IPS DF 6.9 (cell line): ENCODE measurements at places on chromosomes 16 and 17.

GRCh38 chr17:44159519-44160210, 10.8 kb upstream of the ASB16 start:
- no peak for DNase-seq

GRCh38 chr17:45867702-45868101, 23.0 kb downstream of the SPPL2C start:
- DNase-seq = no peak

- no peak for DNase-seq
Observed at GRCh38 chr17:39818358-39819000, 45.6 kb downstream of the IKZF3 start.

DNA sequence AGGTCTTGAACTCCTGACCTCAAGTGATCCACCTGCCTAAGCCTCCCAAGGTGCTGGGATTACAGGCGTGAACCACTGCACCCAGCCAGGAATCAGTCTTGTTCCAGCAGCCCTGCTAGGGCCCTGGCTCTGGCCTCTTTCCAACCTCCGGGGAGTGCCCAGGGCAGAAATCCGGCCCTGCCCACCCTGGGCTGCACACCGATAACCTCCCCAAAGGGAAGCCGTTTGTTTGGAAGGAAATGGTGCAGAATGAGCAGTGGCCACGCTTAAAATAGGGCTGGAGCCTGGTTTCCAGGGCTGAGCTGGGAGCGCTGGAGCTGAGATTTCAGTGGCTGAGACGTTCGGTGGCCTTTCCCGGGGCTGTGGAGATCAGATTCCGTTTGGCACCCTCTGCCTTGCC, 17.8 kb upstream of the EMP2 start:
- DNase-seq = no peak

DNA sequence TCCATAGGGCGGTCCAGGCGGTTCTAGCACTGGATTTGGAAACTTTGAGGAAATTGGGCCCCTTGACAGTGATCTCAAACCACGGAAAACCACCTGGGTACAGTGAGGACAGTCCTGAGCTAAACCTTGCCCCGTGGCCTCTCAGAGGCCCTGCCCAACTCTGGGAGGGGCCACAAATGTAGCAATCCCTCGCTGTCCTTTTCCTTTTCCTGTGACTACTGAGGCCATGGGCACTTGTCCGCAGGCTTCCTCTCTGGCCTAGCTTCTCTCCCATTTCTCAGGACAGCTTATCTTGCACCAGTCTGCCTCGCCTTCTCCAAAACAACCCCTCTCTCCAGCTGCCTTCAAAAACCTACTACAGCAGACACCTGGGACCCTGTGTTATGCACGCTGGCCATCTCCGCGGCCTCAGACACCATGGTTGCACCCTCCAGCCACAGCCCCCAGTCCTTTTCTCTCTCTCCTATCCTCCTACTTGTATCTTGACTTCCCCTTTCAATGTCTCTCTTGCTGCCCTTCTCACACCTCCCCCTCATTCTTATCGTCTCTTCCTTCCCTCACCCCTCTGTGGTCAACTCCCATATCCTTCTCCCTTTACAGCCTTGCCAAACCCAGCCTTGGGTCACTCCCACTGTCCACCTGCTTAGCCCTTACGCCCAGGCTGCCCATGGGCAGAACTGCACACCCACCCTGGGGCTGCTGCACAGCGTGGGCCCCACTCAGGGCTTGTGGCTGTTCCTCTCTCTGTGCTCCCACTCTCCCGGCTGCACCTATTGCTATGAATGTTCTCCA, 7.6 kb downstream of the SCPEP1 start:
- no peak for DNase-seq

- DNase-seq = no peak
Observed at GRCh38 chr16:2092866-2093265, 42.8 kb downstream of the PKD1 start.

DNA sequence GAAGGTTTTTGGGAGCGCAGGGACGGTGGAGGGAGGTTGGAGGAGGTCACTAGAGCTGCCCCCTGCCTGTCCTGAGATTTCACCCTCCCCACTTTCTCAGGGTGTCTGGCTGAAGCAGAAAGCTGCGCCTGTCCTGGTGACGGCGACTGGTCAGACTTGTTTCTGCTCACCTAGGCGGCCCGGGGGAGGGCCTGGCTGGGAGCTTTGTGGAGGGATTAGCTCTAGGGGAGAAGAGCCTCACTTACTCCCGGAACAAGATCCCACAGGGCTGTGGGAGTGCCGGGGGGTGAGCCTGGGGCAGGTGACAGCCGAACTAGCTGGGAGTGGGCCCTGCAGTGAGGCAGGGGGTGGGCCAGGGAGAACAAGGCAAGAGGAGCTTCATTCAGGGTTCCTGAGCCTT, 11.5 kb downstream of the NHERF1 start:
- DNase-seq = no peak

DNA sequence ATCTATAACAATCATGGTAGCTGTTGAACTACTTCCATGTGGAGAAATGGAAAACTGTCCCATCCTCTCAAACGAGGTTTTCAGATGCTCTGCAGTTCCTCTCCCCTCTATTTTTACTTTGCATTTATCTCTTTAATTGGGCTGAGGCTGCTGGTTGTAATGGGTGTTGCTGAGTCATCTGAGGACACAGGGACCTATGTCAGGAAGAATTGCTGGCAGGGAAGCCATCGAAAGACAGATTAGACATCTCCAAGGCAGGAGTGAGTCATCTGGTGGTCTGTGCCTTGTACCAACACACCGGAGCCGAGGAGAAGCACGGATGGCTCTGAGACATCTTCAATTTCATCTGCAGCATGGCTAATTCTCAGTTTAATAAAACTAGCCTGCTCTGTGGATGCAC, 394.5 kb downstream of the GRIN2A start:
- no peak for DNase-seq

DNA sequence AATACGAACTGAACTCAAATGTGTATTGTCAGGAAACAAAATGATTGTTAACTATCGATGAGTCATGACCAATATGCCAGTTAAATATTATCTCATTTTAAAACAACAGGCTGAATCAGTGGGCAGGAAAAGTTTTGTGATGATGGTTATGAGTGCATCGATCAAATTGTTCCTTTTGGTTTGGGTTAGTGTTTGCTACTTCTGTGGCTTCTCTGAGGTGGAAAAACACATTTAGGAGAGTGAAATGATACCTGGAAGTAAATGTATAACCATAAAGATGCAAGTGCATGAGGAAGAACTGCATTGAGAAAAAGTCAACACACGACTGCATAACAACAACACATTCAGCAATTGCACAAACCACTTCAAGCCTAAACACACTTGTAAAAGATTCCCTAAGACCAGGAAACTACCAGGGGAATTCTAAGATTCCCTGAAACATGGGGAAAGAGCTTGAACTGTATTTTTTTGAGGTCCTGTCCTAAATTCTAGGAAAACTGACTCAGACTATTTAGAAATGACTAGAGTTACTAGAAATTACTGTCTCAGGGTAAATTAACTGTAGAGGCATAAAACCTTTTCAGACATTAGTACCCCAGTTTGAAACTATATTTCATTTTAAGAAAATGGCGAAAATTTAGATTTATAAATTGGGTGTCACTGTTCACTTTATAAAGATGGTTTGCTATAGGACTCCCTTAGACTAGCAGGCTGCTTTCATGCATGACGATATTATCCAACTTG, 44.8 kb downstream of the CDYL2 start:
- DNase-seq = no peak

DNA sequence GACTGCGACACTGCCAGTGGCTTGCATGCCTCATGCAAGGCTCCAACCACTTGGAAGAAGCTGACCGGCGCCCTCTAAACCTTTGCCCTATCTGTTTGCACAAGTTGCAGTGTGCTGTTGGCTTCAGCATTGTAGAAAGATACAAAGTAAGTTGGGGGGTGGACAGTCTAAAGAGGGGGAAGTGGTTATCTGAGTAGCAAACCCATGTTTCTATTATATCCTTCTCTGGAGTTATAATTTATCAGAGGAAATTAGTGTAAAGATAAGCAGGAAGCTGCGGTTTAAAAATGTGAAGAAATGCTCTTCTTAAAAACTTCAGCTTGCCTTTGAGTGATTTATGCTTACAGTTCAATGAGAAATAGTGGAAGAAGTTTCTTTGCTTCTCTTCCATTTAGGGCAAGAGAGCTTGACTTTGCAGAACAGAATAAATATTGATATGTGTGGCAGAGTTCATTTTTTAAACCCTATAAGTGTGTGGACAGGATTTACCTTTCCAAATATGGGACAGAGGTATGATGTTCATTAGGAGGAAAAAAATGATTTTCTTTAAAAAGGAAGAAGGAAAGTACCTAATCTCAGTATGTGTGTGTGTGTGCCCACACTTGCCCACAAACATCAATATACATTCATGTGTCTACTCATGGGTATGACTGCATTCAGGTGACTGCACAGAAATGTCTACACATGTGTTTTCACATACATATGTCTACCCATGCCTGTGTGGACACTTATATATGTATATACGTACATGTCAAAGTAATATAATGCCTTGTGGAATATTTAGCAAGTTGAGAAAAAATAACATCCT, 8.1 kb downstream of the AMZ2 start:
- DNase-seq = no peak

DNA sequence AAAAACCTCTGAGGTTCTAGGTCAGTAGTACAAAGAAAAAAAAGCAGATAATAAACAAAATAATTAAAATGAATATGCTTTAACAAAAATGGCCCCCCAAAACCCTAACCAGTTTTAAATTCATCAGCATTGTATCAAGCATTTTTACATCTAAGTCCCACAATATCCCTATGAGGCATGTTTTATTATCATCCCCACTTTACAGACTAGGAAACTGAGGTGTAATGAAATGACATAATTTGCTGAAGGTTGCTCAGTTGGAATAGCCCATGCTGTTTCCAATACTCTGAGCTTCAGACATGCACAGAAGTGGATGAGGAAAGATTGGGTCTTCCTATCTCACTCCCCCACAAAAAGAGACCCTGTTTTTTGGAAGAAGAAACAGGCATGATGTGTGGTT, 88.3 kb downstream of the SNX11 start:
- DNase-seq = no peak

- no peak for DNase-seq
Observed at GRCh38 chr16:82439678-82440293, 187.0 kb upstream of the CDH13 start.

DNA sequence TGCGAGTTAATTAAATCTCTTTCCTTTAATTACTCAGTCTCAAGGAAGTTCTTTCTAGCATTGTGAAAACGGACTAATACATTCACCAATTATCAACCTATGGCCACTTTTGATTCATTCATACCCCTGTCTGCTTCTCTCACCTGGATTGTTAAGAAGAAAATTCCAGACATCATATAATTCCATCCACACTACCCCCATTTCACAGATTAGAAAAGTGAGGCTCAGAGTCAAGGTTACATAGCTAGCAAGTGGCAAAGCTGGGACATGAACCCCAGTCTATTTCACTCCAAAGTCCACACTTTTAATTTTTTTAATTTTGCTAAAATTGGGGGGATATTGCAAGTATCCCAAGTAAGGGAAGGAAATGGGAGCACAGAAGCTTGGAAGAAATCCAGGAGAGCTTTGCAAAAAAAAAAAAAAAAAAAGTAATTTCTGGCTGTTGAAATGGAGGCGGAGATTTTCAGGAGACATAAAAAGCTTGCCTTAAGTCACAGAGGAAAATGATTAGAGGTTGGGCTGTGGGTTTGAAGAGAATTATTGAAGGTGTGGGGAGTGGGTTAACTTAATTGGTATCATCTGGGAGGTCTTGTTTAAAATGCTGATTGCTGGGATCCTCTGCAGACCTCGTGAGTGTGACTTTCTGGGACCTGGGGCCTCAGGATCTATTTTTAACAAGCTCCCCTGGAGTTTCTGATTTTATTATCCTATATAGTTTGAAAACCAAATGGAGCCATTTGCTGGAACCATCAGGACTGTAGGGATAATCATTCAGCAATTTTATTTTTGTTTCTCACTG, 42.3 kb upstream of the ZKSCAN2 start:
- no peak for DNase-seq

DNA sequence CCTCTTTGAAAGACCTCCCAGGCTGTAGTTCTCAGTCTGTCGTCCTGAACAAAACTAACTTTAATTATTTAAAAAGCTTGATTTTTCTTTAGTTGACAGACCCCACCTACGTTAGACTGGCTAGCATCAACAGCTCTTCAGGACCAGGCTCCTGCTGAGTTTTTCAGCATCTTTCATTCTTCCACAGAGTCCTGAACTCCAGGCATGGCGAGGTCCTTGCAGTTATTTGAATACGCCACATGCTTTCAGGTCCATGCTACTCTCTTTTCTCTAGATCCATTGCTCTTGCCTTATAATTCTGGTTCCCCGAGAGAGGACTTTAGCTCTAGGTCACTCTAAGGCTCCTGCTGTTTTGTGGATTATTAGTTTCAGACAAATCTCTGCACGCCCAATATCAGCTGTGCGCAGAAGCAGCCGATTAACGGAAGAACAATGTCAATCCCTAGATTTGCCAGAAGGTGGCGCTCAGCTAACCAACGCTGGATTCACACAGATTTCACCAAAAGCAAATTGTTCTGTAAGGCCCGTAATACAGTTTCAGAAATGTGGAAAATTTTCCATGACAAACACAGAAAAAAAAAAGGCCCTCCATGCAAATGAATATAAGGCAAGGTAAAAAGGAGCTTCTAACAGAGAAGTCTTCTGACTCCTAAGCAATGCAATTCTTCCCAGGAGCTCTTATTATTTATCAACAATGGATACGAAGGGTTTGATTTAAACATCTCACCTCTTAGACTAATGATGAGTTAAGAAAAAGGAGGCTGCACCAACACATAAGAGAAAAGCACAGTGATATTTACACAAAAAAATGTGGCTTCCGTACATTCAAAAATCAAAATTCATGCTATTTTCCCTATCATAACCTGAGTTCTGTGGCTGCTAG, 33.5 kb upstream of the BCO1 start:
- DNase-seq = peak; percentile 35

DNA sequence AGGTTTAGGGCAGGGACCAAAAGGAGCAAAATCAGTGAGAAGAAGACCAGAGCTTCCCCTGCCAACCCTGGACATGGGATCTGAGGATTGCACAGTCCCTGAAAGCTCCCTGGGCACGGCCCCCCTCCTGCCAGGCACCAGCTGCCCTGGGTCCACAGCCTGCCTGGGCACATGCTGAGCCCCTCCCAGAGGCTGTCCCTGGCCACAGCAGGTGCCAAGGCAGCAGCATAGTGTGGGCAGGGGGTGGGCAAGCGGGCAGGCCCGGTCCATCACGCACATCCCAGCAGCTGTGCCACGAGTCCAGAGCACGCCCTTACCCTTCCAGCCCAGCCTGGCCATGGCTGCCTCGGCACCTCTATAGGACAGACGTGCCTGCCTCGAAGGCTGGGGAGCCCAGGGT, 12.7 kb downstream of the SCN4A start:
- DNase-seq = no peak
